Ascending aorta (tissue), 2 donors: ENCODE measurements at places on chromosomes 6 and 20. TPM values are rescaled to one million over a fixed set of nuclear protein-coding genes. Genes with fewer than 3 reads are reported as not detected.

PRPH2 gene
- 0.11 TPM for total RNA-seq

KIF25 gene
- total RNA-seq: not detected

RAB22A gene
- 17.8 TPM for total RNA-seq

CD24 gene
- total RNA-seq: not detected

SNRPB gene
- total RNA-seq: 83.5 TPM

SGK1 gene
- 200 TPM for total RNA-seq

GABRR1 gene
- not detected for total RNA-seq

GLP1R gene
- total RNA-seq: not detected

GPR63 gene
- 0.85 TPM for total RNA-seq
